ENCODE measurements at places on chromosomes 2 and 18.

DNA sequence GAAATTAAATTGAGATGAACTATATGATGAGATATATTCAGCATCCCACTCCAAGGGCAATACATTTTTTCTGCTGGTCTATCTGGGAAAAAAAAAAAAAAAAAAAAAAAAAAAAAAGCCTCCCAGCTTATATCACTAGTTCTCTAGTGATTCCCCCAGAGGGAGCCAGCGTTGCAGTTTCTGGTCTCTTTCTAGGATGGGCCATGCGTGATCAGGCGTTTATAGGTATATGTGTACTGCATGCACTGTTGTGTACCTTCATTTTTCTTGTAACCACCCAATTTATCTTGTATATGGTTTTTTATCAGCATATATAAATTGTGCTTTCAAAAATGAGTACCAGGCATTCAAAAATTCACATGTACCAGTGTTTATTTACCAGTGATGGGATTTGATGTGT, 35.1 kb downstream of the DCDC2C start:
- no peak for DNase-seq

GRCh38 chr2:154263206-154263605, 391.5 kb downstream of the GALNT13 start:
- DNase-seq, result no peak

DNA sequence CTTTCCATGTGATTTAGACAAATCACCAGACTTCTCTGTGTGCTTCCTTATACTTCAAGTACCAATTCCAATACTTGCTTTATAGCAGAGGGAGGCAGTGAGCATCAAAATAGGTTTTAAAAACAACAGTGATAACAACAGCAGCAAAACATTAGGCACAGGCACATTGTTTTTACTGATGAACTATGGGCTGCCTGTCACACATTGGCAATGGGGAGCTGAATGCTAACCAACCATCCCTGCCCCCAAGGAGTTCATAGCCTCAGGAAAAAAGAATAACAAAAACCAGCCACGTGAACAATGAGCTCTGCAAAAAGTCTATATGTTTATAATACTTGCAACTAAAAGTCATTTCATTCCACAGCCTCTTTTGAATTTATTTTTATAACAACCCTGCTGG, 287.9 kb upstream of the TRIB2 start:
- no peak for DNase-seq

DNA sequence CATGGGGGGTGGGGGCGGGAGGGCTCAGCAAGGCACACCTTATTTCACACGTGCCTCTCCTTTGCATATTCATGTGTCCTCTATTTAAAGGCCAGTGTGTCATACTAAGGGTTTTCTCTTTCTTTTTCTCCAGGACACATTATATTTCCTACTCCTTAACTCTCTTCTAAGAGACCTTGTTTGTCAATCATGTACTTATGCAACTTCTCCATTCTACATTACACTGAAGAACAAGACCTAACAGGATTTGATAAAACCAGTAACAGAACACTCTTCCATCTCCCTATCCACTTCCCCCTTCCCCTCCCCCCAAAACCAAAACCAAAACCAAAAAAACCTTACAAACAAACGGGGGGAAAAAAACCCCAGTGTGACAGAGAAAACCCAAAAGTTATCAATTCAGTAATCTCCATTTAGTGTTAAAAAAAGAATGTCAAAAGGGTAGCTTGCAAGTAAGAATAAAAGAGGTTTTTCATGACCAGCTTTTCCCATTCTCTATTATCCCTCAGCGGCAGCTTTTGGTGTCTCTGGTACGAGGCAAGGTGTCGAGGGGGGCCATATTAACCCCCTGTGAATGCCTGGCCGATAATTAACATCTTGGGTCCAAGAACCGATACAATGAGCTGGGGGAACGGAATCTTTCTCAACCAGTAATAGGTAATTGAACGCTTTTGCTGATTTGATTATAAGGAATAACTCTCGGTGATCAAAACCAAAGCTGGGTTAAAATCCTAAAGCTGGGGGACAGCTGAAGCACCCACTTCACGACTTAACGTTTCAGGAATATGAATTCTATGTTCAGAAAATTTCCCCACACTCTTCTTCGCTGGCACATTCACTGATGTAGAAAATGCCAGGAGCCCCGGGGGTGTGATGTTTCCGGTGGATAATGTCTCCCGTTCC, 191.0 kb upstream of the TCF4 start:
- DNase-seq, result peak; percentile 20

DNA sequence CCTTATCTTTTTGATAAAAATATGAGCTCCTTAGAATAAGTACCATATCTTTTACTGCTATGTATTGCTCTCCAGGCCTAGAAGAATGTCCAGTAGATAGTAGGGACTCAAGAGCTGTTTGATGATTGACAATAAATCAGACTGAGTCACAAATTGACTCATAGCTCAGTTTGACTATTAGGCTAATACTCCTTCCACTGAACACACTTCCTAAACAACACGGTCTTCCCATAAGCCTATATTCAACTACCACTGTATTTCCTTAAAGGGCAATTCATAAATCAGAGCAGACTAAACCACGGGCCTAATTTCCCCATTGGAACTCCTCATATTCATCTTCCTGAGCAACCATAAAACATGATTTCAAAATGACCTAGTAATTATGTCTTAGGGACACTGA, 258.5 kb downstream of the ALK start:
- DNase-seq, result no peak

DNA sequence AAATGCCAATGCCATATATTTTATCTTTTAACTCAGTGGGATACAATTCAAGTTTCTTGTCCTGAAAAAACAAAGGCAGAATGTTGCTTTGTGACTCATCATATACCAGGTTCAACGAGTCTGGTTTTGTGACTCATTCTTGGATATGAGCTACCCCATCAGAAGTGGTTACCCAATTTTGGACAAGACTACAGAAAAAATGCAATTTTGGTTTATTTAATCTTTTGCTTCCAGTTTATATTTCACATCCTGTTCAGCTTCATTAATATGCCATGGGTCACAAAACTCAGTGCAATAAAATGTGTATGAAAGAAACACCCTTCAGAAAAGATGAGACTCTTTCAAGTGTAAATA, 25.0 kb downstream of the FN1 start:
- no peak for DNase-seq

GRCh38 chr2:238515377-238515776, 88.7 kb downstream of the ASB1 start:
- DNase-seq, result no peak

GRCh38 chr2:52340171-52340570, 1308.2 kb upstream of the NRXN1 start:
- DNase-seq, result no peak

DNA sequence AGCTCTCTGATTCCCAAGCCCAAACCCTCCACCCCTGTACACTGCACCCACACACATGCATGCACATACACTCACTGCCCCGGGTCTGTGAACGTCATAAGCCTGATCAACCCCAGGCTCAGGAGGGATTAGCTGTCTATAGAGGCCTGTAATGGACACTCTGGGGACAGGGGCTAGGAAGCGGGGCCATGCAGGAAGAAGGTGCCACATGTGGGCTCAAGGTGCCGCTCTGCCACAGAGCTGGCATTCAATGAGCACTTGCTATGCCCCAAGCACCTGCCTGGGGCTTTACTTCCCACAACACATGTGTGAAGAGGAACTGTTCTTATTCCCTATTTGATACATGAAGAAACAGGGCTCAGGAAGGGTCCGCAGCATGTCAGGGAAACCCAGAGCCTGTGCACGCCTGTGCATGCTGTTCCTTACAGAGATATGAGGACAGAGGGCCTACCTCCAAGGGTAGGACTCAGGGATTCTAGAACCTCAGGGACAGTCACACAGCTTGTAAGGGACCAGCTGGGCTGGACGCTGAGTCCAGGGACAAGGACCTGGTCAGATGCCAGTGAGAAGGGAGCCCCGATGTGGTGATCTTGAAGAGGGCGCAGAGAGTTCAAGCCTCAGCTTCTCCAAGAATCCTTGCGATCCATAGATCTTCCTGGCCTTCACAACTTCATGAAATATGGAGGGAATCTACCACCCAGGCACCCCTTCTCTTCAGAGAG, 5.0 kb downstream of the BIN1 start:
- no peak for DNase-seq

DNA sequence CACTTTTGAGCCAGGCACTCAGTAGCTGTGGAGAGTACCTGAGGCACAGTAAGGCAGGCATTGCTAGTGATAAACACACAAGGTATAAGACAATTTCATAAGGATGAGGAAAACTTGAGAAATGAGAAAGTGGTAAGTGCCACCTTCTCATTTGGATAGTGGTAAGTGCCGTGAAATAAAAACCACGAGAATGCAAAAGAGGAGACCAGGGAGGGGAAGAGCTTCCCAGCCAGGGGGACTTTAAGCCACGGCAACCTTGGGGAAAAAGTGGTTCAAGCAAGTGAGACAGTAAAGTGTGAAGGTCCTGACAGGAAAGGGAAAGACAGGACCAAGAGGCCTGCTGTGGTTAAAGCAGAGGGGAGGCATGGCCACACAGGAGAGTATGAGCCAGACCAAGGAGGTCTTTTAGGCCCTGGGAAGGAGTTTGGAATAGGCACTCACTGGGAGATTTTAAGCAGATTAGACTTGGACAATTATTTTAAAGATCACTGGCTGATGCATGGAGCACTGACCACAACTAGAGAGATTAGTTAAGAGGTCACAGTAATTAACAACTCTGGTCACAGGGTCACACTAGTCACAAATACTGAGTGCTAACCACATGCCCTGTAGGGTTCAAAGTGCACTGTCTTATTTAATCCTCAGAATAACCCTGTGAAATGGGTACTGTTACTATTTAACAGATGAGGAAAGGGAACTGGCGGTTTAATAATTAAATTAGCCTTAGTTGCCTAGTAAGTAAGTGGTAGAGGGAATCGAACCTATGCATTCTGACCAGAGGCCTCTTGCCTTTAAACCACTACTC, 50.1 kb downstream of the THOC1 start:
- no peak for DNase-seq

DNA sequence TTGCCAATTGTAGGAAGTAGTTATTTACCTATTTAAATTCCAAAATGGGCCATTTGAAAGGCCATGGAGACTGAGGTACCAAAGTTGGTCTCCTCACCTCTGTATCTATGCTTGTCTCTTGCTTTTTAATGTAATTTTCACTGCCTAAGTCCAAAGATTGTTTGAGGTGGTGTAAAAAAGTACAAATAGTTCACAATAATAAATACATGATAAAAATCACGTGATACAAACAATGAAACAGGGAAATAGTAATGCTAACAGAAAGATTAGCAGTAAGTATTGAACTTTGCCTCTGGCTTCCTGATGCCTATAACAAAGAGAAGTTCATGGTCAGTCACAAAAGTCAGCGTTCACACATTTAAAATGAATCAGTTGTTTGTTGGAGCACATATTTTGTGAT, 67.6 kb downstream of the CNTNAP5 start:
- no peak for DNase-seq

GRCh38 chr18:66046032-66046602, 295.3 kb downstream of the CDH7 start:
- no peak for DNase-seq

- no peak for DNase-seq
Observed at GRCh38 chr2:238376884-238377391, 49.8 kb upstream of the ASB1 start.

DNA sequence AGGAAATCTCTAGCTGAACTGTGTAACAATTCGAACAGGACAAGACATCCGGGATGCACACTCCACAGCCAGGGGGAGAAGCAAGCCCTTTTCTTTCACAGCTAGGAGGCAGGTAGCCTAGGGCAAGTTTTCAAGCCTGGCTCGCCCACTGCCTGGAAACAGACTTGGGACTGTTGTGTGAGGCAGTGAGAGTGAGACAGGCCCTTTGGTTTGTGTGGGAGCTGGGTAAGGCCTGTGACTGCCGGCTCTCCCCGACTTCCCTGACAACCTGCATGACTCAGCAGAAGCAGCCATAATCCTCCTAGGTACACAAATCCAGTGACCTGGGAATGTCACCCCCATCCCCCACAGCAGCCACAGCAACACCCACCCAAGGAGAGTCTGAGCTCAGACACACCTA, 179.7 kb downstream of the WDPCP start:
- no peak for DNase-seq

- DNase-seq, result no peak
Observed at GRCh38 chr2:219087361-219087760, 26.6 kb upstream of the IHH start.

DNA sequence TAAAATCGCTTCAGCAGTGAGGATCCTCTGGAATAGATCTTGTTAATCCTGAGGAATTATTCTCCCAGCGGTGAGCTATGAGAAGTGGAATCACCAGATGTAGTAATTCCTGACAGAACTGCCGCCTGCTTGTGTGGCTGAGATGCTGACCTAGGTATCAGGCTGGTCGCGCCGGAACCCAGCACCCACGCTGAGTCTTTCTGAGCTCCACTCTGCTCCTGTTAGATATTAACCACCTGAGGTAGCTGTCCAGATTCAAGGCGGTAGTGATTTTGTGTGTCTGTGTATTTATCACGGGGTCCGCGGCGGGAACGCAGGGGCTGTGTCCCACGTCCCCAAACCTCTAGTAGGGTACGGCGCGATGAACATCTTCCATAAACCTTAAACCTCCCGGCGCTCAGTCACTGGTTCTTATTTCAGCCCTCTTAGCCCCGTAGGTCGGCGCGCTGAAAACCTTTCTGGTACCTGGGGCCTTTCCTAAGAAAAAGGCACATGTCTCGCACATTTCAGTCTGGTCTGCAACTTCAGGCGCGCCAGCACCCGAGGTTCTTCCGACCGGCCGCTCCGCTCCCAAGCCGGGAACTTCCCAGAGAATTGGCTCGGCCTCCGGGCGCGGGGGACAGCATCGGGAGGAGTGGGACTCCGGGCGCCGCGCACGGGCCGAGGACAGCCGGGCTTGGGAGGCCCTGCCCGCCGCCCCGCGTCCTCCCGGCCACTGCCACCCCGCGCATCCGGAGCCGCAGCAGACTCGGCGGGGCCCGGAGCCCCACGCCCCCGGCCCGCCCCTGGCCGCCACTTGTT, 542 bp upstream of the CNNM3 start:
- DNase-seq, result no peak

- no peak for DNase-seq
Observed at GRCh38 chr2:219128396-219128795, 32.2 kb downstream of the NHEJ1 start.

GRCh38 chr2:150100336-150100735, 387.1 kb downstream of the RND3 start:
- no peak for DNase-seq

- no peak for DNase-seq
Observed at GRCh38 chr2:205924676-205925075, 161.3 kb downstream of the INO80D start.

DNA sequence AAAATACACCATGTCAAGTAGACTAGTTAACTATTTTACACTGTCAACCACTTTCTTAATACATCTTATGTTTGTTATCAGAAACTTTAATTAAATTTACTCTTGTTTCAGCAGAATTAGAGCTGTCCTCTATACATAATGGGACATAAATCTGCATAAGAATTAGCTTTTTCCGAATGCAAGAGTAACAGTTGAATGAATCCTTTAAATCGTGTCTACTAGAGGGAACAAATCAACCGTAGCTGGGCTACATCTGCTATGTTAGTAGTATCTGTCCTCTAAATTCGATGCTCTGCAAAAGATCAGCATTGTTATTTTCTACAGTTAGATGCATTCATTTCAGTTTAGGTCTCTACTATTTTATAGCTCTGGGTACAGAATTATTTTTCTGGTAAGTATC, 1090.6 kb downstream of the DPP10 start:
- DNase-seq, result no peak

Data from activated B cell treated with CpG ODN at 0.5 μM for 24 hours (primary cell).